ENCODE measurements at places on chromosomes 16 and 17. TPM values are rescaled to one million over a fixed set of nuclear protein-coding genes. Genes with fewer than 3 reads are reported as not detected.

ADAD2 gene
- not detected for total RNA-seq

NPIPA3 gene
- total RNA-seq = 0.43 TPM

CIBAR2 gene
- not detected for total RNA-seq

TNK1 gene
- under 0.01 TPM for total RNA-seq

WNT9B gene
- under 0.01 TPM for total RNA-seq

MMP28 gene
- under 0.01 TPM for total RNA-seq

DNA sequence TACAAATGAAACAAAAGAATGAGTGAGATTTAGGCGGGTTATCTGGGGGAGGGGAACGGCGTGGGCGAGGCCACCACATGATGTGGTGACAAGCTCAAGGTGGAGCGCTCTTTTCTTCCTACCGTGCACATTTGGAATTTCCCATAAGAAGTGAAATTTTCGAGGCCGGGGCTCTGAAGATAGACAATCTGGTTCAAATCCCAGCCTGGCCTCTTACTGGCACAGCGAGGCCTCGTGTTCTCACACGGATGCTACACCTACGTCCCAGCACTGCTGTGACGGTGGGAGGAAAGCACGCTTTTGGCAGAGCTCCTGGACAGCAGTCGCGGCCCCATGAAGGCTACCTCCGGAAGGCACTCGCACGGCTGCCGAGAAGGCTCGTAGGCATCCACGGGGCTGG lies 25.2 kb downstream of the ZDHHC7 start:
- DNase-seq = no peak

DNA sequence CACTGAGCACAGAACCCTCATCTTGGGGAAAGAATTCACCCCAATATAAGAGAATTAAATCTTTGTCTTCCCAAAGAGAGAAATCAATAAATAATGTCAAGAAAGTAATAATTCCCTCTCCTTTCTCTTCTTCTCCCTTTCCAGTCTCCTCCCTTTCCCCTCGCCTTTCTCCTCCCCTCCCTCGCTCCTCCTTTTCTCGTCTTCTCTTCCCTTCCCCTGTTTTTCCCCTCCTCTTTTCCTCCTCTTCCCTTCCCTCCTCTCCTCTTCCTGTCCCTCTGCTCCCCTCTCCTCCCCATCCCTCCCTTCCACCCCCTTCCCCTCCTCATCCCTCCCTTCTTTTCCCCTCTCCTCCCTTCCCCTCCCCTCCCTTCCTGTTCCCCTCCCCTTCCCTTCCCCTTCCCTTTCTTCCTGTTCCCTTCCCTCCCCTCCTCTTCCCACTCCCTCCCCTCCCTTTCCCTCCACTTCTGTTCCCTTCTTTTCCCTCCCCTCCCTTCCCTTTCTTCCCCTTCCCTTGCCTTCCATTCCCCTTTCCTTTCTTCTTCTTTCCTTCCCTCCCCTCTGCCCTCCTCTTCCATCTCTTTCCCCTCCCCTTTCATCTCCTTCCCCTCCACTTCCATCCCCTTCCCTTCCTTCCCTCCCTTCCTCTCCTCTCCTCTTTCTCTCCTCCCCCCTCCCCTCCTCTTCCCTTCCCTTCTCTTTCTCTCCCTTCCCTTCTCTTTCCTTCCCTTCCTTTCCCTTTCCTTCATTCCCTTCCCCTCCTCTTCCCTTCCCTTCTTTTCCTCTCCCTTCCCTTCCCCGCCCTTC lies 363.6 kb downstream of the SHISA9 start:
- DNase-seq = no peak

DNA sequence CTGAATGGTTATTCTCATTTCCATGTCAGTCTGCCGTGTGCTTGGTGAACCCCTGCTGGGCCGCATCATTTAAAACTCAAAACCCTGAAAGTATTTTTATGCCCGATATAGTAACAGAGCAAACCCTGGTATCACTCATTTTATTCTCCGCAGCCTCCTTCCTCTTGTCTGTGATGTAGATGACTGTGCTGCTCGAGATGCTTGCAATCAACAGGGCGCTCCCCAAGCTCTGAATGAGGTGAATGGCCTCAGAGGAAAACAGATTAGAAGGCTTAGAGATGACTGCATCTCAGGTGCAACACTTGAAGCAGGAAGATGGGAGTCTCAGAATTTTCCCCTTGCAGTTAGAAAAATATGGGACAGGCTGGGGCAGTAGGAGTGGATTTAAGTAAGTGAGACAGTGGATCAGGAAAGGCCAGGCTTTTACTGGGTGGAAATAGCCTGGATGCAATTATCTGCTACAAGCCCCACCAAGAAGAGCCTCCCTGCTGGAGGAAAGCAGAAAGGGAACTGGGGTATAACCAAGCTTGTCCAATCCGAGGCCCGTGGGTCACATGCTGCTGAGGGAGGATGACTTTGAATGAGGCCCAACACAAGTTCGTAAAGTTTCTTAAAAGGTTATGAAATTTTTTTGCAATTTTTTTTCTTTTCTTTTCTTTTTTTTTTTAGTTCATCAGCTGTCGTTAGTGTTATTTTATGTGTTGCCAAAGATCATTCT lies 166.9 kb downstream of the CDH13 start:
- DNase-seq = no peak

GRCh38 chr17:63439687-63440086 lies 6.4 kb downstream of the CYB561 start:
- peak; percentile 64 for DNase-seq

DNA sequence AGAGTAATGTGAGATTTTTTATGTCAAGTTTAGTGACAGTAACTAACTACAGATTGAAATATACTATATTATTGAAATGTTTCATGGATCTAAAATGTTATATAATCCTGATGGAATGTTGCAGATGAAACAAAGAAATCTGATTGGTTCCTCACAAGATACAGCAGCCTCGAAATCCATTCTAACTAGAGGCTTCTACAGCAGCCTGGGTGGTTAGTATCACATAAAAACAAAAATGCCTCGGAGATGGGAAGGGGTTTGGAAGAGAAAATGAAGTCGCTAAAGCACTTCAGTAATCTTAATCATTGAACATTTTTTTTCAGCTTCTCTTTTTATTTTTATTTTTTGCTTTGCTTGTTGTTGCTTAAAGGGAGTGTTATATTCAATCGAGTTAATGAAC lies 75.2 kb downstream of the TANC2 start:
- no peak for DNase-seq

- peak; percentile 98 for DNase-seq
Observed at GRCh38 chr17:45228763-45229539, 7.3 kb downstream of the FMNL1 start.

DNA sequence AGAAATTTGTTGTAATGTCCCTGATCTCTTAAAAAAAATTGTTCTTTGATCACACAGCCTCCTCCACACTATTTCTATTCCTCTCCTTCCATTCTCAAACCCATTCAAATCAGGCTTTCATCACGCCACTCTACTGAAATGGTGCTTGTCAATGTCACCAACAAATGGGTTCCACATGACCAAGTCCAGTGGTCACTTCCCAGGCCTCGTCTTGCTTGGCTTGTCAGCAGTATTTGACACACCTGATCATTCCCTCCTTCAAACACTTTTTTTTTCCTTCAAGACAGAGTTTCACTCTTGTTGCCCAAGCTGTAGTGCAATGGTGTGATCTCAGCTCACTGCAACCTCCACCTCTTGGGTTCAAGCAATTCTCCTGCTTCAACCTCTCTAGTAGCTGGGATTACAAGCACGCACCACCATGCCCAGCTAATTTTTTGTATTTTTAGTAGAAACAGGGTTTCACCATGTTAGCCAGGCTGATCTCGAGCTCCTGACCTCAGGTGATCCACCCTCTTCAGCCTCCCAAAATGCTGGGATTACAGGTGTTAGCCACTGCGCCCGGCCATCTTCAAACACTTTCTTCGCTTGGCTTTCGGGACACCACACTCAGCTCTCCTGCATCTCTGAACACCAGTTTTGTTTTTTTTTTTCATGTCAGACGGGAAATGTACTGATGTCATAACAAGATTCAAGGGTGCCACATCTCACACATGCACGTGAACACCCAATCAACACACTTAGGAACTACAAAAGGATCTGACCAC lies 18.3 kb downstream of the NQO1 start:
- no peak for DNase-seq

- DNase-seq = no peak
Observed at GRCh38 chr16:85645021-85645589, 32.0 kb downstream of the GSE1 start.

- DNase-seq = no peak
Observed at GRCh38 chr17:79000396-79001189, 9.0 kb downstream of the CANT1 start.

DNA sequence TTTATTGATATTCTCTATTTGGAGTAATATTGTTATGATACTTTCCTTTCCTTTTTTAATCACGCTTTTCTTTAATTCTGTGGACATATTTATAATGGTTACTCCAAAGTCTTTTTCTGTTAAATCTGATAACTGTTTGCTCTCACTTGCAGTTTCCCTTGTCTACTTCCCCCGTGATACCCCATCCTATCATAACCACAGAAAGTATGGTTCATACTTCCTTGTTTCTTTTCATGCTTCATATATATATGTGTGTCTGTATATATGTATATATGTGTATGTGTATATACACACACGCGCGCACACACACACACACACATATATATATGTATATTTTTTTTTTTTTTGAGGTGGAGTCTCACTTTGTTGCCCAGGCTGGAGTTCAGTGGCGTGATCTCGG lies 23.5 kb downstream of the SPECC1 start:
- DNase-seq = no peak

- DNase-seq = peak; percentile 49
Observed at GRCh38 chr17:39069114-39069756, 82.2 kb downstream of the PLXDC1 start.

DNA sequence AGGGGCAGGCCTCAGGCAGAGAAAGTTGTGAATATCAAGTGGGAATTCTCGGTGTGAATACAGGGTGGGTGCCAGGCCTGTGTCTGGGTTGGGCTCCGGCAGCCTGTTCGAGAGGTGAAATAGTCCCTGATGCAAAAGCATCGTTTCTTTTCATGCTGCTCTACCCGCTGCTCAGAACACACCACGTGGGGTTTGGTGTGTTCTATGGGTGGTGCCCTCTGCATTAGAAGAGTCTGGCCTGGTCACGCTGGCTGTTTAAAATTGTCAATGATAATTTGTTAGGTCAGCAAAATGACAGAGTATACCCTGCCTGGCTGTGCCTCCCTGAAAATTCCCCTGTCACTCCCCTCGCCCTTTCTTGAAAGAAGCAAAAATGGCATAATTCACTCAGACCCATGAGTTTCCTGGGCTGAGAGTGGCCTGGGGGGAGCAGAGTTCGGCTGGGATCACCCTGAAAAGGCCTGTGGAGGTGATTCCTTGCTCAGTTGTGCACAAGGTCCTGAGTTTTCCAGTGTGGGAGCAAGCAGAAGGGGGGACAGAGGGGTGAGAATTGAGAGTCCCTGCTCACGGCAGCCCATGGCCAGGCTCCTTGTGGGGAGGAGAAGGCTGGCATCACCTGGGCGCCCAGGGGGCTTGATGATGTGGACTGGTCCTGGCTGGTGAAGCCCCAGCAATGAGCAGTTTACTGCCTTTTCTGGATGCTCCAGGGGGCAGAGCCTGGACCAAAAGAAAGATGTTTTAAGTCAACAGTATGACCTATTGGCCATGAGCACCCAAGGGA lies 3.2 kb downstream of the CACNG5 start:
- DNase-seq = no peak

DNA sequence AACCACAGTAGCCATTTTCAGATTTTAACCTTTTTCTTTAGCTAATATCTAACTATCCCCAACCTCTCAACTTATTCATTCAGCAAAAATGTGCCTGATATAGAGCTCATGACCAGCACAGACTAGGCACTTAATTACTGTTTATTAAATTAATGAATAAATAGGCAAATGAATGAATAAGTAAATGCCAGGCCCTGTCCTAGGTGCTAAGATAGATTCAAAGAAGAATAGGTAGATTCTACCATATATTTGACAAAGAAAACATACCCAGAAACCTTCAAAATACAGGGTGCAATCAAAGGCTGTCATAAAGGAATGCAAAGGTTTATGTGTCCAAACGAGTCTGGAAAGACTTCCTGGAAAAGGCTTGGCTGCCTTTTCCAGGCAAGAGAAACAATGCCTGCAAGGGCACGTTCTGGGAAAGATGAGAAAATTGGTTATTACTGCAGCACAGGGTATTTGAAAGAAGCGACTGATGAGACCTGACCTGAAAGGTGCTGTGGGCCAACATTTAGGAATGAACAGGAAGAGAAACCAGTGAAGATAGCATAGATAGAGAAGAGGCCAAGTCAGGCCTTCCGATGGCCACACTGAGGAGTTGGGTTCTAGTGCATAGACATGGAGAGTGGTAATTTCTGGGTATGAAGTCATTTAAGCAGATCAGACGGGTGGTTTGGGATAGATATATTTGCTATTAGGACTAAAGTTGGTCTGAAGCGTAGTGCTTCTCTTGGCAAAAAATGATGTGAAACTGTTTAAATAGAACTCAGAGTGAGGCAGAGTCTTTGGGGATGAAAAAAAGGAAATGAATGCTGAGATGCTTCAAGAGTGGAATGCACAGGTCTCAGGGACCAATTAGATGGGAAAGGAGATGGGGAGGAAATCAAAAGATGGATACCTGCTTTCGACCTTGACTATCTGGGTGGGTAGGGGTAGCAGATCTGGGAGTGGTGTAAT lies 11.4 kb upstream of the CCL2 start:
- no peak for DNase-seq

DNA sequence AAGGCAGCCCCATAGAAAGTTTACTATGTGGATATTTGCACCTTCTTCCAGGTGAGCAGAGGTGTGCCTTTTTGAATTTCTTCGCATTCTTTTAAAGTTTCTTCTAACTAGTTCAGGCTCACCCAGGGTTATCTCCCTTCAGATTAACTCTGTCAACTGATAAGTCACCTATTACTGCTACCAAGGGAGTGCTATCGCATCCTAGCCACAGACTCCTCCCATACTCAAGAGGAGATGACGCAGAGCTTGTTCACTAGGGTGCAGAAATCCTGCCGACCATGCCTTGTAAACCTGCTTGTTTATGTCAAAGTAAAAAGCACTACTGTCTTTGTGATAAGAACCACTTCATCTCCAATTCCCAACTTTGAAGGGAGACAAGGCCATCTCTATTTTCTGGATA lies 390.1 kb downstream of the RBFOX1 start:
- no peak for DNase-seq

DNA sequence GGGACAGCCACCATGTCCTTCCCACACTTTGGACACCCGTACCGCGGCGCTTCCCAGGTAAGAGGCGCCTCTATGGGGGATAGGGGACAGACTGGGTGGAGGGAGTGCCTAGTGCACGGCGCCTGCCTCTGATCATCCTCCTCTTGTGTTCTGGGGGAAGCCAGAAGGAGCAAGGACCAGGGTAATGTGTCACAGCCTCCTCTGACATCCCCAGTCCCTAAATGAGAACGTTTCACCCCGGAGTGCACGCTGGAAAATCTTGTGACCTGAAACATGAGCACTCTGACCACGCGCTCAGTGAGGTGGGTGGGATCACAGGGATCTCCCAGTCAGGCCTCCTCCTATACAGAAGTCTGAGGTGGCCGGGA lies 1.1 kb downstream of the IRX6 start:
- no peak for DNase-seq

- peak; percentile 72 for DNase-seq
Observed at GRCh38 chr17:27526604-27527002, 70.4 kb downstream of the KSR1 start.

- DNase-seq = no peak
Observed at GRCh38 chr16:86930001-86930400, 351.7 kb downstream of the FOXL1 start.

GRCh38 chr17:74573169-74573568 lies 5.9 kb upstream of the CD300H start:
- DNase-seq = no peak

GRCh38 chr16:87196661-87197060 lies 120.5 kb downstream of the C16orf95 start:
- no peak for DNase-seq

- DNase-seq = no peak
Observed at GRCh38 chr17:39221572-39221971, 4.2 kb downstream of the STAC2 start.

- peak; percentile 88 for DNase-seq
Observed at GRCh38 chr16:77877712-77878347, 89.5 kb downstream of the VAT1L start.

Measured in fibroblast of villous mesenchyme (primary cell).